Activated naive CD8-positive, alpha-beta T cell treated with anti-CD3 and anti-CD28 coated beads, Interleukin-2, amount 50 U/mL, for 16 hours (primary cell): ENCODE measurements at places on chromosomes 6 and 20.

DNA sequence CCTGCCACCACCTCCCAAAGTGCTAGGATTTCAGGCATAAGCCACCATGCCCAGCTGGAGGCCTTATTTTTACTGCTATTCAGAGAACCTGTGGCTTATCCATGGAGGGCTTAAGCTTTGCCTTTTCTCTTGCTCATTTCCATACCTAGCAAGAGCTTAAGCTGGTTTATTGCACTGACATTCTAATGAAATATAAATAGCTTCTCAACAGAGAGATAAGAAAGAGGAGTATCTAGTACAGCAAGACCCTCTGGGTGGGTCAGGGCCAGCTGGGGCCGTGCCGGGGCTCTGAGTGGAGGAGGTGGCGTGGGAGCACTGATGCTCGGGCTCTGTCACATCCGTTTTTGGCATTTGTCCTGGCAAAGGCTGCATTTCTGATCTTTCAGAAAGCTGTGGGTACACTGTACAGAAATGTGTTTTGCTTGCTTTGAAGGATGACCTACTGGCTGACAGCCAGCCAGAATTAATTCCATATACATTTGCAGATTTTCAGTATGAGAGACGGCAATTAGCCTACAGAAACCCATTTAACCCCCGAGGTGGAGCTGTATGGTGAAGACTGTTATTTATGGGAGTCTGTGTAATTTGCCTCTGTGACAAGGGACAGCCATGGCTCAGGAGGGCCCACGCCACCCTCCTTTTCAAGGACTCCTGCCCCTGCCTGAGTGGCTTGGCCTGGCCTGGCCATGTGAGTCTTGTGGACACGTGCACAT, 181.6 kb upstream of the AKAP12 start:
- no peak for DNase-seq

- no peak for DNase-seq
These were observed 70.6 kb downstream of the ZNF292 start for GRCh38 chr6:87225937-87226336.

- DNase-seq = peak; percentile 27
These were observed 19.4 kb upstream of the MRGBP start for GRCh38 chr20:62776692-62777527.

DNA sequence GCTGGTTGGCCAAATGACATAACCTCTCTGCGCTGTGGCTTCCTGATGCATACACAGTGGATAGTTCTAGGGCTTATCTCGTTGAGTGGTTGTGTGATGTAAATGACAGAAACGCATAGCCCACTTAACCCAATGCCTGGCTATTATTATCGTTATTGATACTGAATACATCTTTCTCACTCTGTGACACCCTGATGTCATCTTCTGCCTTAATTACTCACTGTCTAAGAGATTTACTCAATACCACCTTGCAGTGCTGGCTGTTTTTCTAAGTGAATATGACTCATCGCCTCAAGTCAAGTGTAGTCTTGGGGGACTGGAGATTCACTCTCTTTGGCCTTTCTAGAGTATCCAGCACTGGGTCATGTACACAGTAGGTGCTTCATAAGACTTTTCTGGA, 73.6 kb downstream of the NDUFAF5 start:
- no peak for DNase-seq

- DNase-seq = no peak
These were observed 118.7 kb upstream of the TBX18 start for GRCh38 chr6:84882768-84883766.

- DNase-seq = no peak
These were observed 55.2 kb downstream of the ANKEF1 start for GRCh38 chr20:10089871-10090587.

DNA sequence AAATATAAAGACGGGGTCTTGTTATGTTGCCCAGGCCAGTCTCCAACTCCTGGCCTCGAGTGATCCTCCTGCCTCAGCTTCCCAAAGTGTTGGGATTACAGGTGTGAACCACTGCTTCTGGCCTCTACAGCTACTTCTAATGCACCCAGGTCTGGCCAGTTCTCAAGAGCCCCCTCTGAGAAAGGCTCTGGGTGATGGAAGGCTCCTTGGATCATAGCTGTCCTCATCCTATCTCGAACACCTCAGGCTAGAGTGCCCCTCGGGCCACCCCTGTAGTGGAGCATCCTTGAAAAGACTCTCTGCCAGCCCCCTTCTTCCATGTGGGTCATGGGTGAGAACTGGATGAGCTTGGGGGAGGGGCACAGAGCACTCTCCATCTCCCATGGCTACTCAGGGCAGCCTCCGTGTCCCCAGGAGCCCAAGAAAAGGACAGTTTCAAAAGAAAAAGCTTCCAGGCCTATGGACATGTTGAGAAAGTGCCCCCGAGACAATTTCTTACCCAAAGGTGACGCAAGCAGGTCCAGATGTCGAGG, 714 bp upstream of the MYLK2 start:
- no peak for DNase-seq

- no peak for DNase-seq
These were observed 917.1 kb downstream of the KIF16B start for GRCh38 chr20:15656124-15656523.

GRCh38 chr20:56624786-56625681, 4.1 kb upstream of the TFAP2C start:
- DNase-seq = no peak

GRCh38 chr6:65075705-65076230, 631.3 kb downstream of the EYS start:
- DNase-seq = no peak

DNA sequence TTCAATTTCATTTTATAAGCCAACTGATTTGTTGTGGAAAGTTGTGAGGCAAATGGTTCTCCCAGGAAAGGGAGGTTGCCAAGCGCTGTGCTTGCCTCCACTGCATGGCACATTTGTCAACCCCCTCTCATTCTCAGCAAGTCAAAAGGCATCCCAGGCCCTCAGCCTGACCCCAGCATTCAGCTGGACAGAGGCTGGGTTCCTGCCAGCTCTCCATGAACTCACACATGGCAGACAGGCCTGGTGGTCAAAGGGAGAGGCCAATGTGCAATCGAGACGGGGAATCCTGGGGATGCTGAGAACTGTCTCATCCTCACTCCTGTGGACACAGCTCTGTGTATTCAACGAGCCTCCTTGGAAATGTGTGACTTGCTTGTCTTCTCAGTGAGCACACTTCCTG, 106.0 kb upstream of the CDH4 start:
- no peak for DNase-seq

- no peak for DNase-seq
These were observed 1.9 kb upstream of the MYT1 start for GRCh38 chr20:64162239-64162910.

- no peak for DNase-seq
These were observed 131.9 kb upstream of the BTN3A2 start for GRCh38 chr6:26232940-26233648.

GRCh38 chr20:889932-890463, 26.1 kb downstream of the ANGPT4 start:
- DNase-seq = no peak

- DNase-seq = no peak
These were observed 39.9 kb downstream of the AFDN start for GRCh38 chr6:167866642-167867041.
